ENCODE measurements at places on chromosomes 1 and 21. TPM values are rescaled to one million over a fixed set of nuclear protein-coding genes. Genes with fewer than 3 reads are reported as not detected.
A peak's percentile ranks its signal among the peaks of the same experiment; 100 is the strongest.

Gene TMCO1
- total RNA-seq = 65.4 TPM

Gene NLRP3
- not detected for total RNA-seq

DNA sequence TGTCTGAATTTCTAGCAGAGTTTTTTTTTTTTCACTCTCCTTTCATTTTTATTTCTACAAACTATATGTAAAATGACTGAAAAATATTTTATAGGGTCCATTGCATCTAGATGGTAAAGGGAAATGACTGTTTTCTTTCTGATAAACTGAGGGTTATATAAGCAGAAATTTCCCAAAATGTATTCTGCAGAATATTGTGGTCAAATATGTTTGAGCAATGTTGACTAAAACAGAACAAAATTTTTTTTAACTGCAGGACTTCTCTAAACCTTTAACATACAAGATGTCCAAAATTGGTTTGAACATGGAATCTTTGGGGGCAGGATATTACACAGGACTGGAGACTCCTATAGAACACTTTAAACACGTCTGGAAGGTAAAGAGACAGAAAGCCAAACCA is 190.5 kb downstream of the TOMM20 start:
- no peak overlapping the region for H3K4me3 ChIP-seq
- DNase-seq = no peak
- H3K4me1 ChIP-seq = peaks cover 3% of the 10 kb centered on the region

Gene ABCG1
- 0.83 TPM for total RNA-seq

DNA sequence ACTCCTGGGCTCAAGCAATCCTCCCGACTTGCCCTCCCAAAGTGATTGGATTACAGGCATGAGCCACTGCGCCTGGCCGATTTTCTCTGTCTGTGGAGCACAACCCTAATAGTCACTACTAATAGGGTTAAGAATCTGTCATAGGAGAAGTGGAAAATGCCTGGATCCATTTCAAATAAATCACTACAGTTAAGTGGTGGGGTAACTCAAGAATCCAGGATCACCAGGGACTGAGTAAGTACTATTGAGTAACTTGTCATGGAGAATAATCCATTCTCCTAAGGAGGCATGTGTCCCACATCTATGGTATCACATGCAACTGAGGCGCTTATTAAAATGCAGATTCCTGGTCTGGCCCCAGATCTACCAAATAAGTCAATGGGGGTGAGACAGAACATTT is 53.2 kb downstream of the OPTC start:
- no peaks in the 10 kb centered on the region for H3K36me3 ChIP-seq
- no peak overlapping the region for H3K27ac ChIP-seq
- H3K27me3 ChIP-seq = no peaks in the 10 kb centered on the region
- peaks cover 7% of the 10 kb centered on the region for H3K4me1 ChIP-seq
- no peak for DNase-seq
- H3K4me3 ChIP-seq = no peak overlapping the region

Gene SEC22B
- 13.9 TPM for total RNA-seq

DNA sequence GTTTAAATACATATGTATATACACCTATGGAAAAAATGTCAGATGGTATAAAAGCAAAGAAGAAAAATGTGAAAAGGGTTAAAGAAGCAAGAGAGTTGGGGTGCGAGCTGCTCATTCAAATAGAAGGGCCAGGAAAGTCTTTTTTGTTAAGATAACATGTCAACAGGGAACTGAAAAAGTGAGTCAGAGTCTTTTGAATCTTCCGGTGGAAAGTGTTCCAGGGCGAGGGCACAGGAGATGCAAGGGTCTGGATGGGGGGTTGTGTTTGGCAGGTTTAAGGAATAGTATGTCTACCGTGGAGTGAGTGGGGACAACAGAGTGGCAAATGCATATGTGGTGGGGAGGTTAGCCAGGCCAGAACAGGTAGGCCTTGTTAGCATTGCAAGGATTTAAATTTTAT is 22.2 kb upstream of the GNG12 start:
- no peak overlapping the region for H3K4me3 ChIP-seq
- no peak overlapping the region for H3K27ac ChIP-seq
- no peaks in the 10 kb centered on the region for H3K27me3 ChIP-seq
- no peaks in the 10 kb centered on the region for H3K4me1 ChIP-seq
- H3K36me3 ChIP-seq = no peaks in the 10 kb centered on the region

DNA sequence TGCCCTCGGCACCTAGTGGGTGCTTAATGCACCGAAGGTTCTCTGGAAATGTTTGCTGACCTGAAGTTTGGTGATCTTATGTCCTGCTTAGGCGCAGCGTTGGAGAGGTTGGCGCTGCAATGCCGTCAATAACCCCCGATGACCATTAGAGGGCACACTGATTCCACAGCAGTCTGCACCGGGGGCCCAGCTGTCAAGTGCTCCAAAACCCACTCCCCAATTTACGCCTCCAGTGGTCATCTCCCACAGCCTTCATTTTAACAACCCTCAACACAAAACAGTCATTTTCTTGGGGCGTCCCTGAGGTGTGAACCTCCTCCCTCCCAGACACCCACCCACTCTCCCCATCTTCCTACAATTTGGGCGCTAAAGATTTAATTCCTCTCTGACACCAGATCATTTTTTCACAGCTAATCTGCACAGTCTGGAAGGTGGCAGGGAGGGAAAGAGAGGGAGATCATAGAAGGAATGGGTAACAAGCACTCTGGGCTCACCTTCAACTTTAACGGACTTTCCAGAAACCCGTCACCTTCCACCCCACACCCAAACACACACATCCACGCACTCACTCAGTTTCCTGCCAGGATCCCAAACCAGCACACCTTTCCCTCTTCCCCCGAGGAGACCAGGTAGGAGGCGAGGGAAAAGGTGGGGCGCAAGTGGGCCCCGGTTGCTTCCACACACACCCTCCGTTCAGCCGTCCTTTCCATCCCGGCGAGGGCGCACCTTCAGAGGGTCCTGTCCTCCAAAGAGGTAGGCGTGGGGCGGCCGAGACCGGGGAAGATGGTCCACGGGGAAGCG is 570 bp upstream of the NPR1 start:
- peak overlapping the region; percentile 86 for H3K4me3 ChIP-seq
- no peak overlapping the region for H3K27ac ChIP-seq
- peaks cover 3% of the 10 kb centered on the region for H3K27me3 ChIP-seq
- peak; percentile 77 for DNase-seq
- peaks cover 10% of the 10 kb centered on the region for H3K36me3 ChIP-seq

DNA sequence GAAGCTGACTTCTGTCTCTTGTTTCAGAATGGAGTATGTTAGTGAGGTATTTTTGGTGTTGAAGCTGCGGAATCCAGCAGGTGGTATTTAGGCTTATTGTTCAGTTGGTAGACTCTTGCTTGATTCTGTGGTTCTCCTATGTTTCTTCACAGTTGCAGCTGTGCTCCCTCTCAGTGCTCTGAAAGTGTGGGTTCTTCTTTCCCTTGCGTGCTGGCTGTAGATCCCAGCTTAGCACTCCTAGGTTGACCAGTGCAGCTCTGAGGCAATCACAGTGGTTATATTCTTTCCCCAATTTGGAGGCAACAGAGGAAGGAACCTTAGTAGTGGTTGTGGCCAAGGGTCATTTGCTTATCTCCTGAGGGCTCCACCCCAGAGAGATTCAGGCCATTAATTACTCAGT is 269.2 kb upstream of the NRIP1 start:
- no peak overlapping the region for H3K4me3 ChIP-seq
- H3K36me3 ChIP-seq = no peaks in the 10 kb centered on the region
- no peak overlapping the region for H3K27ac ChIP-seq
- no peaks in the 10 kb centered on the region for H3K27me3 ChIP-seq
- no peak for DNase-seq
- H3K4me1 ChIP-seq = no peaks in the 10 kb centered on the region

DNA sequence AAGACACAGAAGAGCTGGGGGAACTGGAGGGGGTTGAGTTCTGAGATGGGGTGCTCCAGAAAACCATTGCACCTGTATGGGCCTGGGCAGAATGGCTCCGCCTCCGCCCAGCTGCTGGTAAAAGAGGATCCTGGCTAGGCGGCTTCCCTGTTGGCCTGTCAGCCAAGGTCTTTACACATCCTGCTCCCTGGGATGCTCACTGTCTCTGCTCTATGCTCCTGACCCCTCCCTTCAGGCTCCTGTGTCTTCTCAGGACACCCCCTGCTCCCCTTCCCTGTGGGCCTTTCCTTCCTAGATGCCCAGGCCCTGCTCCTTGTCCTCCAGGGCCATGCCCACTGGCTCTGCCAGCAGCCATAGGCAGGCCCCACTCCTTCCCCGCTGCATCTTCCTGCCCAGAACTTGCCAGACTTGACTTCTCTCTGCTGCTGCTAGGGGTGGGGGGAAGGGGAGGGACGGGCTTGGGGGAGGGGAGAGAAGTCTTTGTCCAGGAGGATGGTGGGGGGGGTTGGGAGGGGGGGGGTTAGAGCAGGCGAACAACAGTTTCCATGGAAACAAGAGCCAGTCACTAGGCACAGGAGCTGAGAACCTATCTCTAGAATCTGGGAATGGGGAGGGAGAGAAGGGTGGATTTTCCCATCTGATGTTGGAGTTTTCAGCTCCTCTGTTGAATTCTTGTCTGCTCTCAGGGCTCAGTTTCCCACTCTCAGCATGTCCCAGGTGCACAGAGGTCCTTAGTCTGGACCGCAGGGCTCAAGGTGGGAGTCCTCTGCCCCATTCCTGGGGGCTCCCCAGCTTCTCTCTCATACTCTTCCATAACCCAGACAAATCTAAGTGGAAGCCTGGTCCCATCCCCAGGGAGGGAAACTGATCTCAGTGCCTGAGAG is 10.6 kb downstream of the CELSR2 start:
- no peak overlapping the region for H3K4me3 ChIP-seq
- DNase-seq = no peak
- H3K36me3 ChIP-seq = peaks cover 18% of the 10 kb centered on the region

DNA sequence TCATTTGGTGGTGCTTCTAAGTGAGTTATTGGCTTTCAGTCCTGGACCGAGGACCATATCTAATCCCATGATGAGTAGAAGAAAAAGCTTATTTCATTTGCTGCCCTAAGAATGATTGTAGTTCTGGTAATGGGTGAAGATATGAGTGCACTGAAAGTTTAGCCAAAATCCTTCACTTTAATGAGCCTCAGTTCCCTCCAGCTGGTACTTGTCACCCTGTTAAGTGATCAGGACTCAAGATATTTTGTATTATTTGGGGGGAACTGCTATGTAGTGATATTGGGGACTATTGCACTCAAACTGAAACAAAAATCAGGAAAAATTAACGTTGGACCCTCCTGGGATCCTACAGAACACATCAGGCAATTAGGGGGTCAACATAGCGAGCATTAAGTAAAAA is 165.9 kb downstream of the PRDM2 start:
- no peaks in the 10 kb centered on the region for H3K4me1 ChIP-seq
- no peak for DNase-seq
- no peaks in the 10 kb centered on the region for H3K36me3 ChIP-seq
- H3K27me3 ChIP-seq = no peaks in the 10 kb centered on the region
- no peak overlapping the region for H3K4me3 ChIP-seq

Gene DCST1
- total RNA-seq = not detected

DNA sequence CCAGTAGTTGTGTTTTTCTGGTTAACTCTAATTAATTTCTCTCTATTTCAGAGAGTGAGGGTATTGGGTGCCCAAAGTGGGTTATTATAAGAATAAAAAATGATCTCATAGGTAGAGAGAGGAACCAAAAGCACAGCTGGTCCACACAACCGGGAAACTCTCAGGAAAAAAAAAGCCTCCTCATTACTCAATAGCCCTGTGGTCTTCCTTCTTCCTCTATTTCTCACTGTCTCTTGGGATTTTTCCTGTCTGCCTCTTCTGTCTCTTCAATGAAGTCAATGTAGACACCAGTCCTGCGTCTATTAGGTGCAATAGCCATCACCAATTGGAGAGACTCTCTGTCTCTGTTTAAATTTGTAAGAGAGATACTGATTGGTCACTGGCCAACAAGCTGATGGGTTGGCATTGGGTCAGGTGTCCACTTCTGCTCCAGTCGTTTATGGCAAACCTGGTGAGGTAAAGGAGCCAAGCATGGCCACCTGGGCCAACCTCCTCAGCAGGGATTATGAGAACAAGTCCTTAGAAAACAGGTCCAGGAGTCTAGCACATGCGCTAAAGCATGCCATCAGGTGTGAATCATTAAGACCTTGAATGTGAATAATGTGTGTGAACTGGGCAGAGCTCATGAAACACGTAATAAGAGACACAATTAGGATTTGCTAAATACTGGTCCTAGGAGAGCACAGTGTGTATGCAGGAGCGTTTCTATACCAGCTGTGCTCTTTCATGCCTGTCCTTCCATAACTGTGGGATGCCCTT is 443.0 kb upstream of the RUNX1 start:
- H3K4me1 ChIP-seq = no peaks in the 10 kb centered on the region
- no peak overlapping the region for H3K27ac ChIP-seq
- DNase-seq = no peak
- H3K4me3 ChIP-seq = no peak overlapping the region

- H3K36me3 ChIP-seq = peaks cover 25% of the 10 kb centered on the region
- H3K4me3 ChIP-seq = no peak overlapping the region
- no peaks in the 10 kb centered on the region for H3K4me1 ChIP-seq
- H3K27ac ChIP-seq = no peak overlapping the region
Observed at GRCh38 chr1:152397474-152397873, 16.6 kb downstream of the CRNN start.

Measured in H9 (cell line).